HT1080 (cell line): ENCODE measurements at places on chromosomes 5 and 9. TPM values are rescaled to one million over a fixed set of nuclear protein-coding genes. Genes with fewer than 3 reads are reported as not detected.

The LCN15 gene
- total RNA-seq = not detected in 2 replicates

The DBH gene
- total RNA-seq = not detected in 2 replicates

The NRARP gene
- total RNA-seq = 0.30 and 0.90 TPM in 2 replicates

The NR5A1 gene
- total RNA-seq = not detected in 2 replicates

The RETREG1 gene
- 0.60 and 1.4 TPM in 2 replicates for total RNA-seq

The SLC23A1 gene
- total RNA-seq = not detected in 2 replicates

The KCNV2 gene
- total RNA-seq = not detected in 2 replicates

The LAMC3 gene
- total RNA-seq = 0.13 and 0.29 TPM in 2 replicates

The SHOC1 gene
- not detected in 2 replicates for total RNA-seq

The ADGRV1 gene
- 0.43 and 0.45 TPM in 2 replicates for total RNA-seq

The PIP5K1B gene
- total RNA-seq = not detected in 2 replicates

The PLEKHG4B gene
- total RNA-seq = 0.27 and 0.61 TPM in 2 replicates

The KIF20A gene
- 99.6 and 107 TPM in 2 replicates for total RNA-seq

The PSMB7 gene
- total RNA-seq = 413 and 442 TPM in 2 replicates

The SH3RF2 gene
- 16.0 and 18.9 TPM in 2 replicates for total RNA-seq

The HTR4 gene
- not detected in 2 replicates for total RNA-seq

The MARVELD2 gene
- 0.17 and 0.23 TPM in 2 replicates for total RNA-seq

The CARTPT gene
- total RNA-seq = not detected in 2 replicates

The RNF183 gene
- not detected in 2 replicates for total RNA-seq

The DMRT2 gene
- total RNA-seq = not detected in 2 replicates

The TNFSF15 gene
- 0.23 and 0.53 TPM in 2 replicates for total RNA-seq

The CER1 gene
- not detected in 2 replicates for total RNA-seq

The FBP1 gene
- total RNA-seq = not detected in 2 replicates

The EIF4E1B gene
- total RNA-seq = not detected in 2 replicates

The EPB41L4A gene
- total RNA-seq = 0.30 TPM in 1 of 2 replicates, not detected in the other

The SLC36A2 gene
- not detected in 2 replicates for total RNA-seq

The SLC4A9 gene
- total RNA-seq = not detected in 2 replicates

The RGS7BP gene
- total RNA-seq = not detected in 2 replicates

The MED22 gene
- 26.4 and 33.4 TPM in 2 replicates for total RNA-seq

The LCN6 gene
- total RNA-seq = not detected in 2 replicates

The FCHO2 gene
- 8.1 and 9.5 TPM in 2 replicates for total RNA-seq
